ENCODE measurements at places on chromosomes 7 and 10.

DNA sequence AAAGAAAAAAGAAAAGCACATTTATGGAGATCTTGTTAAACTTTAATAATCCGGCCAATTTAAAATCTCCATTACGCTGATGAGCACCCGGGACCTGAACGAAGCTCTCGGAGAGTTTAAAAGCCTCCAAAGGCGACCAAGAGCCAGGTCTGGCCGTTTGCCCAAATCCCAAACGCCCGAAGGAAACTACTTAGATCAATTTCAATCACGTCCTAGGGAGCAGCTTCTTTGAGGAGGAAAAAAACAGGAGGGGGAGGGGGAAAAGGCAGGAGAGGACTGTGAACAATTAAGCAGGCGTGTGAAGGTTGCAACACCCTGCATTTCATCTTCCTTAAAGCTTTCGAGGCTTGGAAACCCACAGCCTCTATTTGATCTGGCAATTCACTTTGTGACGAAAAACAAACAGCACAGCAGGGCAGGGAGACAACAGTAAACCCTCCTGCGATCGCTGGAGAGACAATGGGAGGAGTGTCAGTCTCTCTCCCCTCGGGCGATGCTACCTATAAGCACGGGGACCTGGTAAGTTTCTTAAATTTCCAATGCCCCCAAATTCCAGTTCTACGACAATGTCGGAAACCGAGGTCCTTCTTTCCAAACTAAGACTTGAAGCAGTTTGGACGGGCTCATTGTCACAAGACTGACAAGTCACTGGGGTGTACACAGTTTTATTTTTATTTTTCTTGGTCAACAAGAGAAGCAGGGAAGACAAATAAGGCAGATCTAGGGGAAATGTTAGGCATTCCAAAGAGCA is 1.2 kb downstream of the KLF6 start:
- DNase-seq = peak; percentile 63

DNA sequence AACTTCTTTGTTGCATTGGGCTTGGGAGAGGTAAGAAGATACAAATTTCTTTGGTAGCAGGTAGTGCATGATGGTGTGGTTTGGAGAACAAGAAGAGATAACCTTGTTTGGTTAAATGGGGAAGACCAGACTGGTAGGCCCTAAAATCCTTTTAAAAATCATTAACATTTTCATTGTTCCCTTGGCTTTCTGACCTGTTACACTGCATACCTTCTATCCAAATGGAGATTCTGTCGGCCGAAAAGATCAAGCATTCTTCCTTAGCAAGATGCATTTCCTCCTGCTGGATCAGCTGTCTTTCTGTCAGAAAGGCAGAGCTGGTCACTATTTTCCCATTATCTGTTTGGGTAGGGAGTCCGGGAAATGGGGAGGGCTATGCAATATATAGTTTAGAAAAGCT is 33.7 kb downstream of the AGK start:
- DNase-seq = no peak

DNA sequence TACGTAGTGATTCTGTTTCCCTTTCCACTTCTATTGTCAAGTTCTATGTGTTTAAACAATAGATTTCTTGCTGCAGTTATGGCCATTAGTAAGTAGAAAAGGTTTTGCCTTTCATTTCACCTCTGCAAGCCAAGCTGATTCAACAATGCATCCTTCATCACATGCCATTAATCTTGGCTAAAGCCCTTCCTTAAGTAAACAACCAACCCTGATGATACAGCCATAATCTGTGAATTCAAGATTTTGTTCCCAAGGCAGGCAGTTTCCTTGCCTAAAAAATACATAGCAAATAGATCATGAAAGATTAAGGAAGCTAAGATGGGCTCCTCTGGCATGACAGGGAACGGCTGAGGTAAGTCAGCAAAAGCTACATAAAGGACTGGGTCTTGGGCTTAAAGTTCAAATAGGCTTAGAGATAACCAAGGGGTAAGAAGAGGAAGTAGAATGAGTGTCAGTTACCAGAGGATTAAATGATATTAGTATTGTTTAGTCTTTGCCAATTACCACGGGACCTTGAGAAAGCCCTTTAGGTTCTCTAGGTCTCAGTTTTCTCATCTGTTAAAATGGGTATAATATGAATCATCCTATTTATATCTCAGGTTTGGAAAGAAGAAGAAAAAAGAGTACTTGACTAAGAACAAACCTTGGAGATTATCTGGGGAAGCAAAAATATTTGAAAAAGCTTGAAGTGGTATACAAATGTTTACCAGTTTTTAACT is 35.9 kb upstream of the ANK3 start:
- DNase-seq = no peak

DNA sequence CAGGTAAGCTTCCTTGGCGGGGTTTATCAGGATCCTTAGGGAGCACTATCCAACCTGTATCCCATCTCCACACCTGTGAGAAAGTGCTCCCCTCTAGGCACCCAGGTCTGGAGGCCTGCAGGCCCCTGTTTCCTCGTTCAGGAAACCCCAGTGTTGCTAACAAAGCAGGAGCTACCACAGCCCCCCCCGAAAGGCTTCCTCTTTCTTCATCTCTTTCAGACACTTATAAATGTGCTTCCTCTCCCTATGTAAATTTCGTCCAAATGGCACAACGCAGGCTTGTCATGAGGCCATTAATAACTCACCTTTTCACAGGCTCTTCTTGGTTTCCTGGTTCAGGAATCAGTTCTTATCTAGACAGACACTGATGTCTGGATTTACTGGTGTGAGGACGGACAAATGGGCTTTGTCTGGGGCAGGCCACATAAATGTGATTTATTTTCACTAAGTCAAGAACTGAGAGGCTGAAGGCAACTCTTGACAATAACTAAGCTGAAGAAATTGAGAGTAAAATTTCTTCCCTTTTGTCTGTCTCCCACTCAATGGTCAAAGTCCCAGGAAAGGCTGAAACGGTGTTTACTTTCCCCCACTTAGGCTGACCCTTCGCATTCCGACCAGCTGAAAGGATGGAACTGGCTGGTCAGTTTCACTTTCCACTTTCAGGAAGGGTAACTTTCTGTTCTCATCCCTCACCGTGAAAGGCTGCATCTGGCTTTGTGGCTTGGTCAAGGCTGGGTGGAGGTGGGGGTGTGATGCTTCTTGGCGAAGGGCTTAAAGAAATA is 46.8 kb downstream of the PIK3AP1 start:
- DNase-seq = no peak

GRCh38 chr7:67716729-67717128 is 720.1 kb downstream of the TYW1 start:
- no peak for DNase-seq

- DNase-seq = no peak
Observed at GRCh38 chr10:63383141-63383540, 82.6 kb downstream of the JMJD1C start.

GRCh38 chr10:48983648-48984351 is 44.2 kb upstream of the LRRC18 start:
- DNase-seq = no peak

DNA sequence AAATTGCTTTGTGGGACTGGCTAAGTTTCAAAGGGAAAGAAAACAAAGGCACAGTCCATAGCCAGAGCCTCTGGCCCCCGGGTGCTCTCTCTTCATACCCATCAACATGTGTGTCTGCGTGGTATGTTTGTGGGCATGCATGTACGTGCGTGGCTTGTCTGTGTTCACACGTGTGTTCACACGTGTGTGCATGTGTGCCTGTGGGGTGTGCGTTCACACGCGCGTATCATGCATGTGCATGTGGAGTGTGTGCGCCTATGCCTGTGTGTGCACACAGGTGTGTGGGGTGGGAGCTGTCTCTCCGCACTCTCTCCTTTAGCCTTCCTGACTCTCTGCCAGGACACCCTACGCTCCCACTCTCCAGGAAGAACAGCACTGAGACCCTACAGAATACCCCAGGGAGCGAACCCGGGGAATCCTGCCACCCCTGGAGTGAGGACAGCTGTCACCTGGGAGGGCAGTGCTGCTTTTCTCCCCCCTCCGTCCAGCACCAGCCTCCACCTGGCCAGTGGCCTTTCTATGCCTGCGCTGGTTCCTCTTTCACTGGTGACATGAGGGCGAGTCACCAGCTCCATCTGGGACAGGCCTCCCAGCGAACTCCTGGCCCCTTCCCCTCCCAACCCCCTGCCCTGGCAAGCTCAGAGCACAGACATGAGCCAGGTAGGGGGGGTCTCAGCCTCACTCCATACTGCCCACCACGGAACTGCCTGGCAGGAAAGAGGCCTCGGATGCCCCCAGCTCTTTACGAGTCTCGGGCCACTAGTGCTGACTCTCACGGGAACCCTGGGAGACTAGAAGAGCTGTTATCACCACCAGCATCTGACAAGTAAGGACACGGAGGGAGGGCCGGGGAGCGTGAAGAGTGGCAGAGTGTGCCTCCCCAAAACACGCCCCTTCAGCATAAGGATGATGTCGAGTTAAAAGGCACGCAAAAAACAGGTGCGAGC is 16.5 kb downstream of the WDR86 start:
- no peak for DNase-seq

DNA sequence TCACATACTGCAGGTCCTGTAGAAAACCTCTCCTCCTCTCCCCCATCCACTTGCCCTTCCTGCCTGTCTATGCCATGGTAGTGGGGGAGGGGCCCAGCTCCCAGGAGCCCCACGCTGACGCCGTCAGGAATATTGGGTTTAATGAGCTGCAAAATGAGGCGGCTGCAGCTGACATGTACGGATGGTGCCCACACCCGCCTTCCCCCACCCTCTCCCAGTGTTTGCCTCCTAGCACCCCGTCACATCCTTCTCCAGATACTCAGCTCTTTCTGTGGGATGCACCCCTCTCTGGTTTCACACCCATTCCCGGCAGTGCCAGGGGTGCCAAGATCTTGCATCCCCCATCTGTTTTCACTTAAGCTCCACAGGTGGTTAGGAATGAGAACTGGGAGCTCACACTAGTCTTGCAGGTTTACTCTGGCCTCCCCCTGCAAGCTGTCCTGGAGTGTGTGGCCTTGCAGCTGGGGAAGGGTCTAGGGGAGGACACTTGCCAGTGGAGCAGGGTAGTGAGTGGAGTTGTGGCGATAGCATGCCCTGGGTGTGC is 26.1 kb downstream of the GBX1 start:
- no peak for DNase-seq

GRCh38 chr7:157794746-157795065 is 457.9 kb downstream of the DNAJB6 start:
- DNase-seq = no peak

DNA sequence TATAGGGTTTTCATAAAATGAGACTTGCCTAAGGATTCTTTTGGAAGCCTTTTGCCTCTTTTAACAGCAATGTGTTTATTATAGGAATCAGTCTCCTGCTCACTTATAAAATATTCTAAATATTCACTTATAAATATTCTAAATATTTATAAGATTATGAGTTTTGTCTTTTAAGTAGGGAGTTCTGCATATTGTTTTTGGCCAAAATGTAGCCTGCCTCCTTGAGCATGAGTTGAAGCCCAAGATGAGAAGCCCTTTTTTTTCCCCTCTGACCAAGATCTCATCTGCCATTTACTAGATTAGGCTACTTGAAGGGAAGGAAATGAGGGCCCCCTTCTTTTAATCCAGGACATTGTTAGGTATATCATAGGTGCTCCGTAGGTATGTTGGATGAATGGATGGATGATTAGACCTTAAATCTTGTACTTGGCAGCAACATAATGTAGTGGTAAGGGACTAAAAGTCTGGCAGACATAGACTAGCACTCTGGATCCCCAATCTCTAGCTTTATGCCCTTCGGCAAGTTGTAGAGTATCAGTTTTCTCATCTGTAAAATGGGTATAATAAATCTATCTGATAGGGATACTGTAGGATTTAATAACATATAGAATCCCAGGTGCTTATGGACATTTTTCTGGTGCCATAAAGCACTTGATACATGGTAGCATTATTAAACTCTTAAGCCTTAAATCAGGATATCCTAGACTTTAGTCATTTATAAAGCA is 59.1 kb downstream of the ARID5B start:
- no peak for DNase-seq

- DNase-seq = no peak
Observed at GRCh38 chr7:102967798-102968197, 55.0 kb downstream of the LRRC17 start.

DNA sequence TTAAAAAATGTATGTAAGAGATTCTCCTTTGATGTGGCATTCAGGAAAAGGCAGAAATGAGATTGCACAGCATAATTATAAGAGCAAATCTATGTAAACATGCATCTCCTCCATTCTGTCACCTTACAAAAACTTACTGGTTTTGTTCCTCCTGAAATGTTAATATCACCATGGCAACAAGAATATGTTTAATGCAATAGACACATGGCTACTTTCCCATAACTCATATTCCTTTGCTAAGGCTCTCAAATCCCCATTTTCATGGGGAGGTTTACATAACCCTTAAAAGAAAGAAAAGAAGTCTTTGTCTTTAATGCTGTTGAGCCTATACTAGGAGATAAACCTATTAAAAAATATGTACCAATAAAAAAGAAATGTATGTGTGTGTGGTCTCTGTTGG is 136.2 kb downstream of the ANK3 start:
- DNase-seq = no peak

DNA sequence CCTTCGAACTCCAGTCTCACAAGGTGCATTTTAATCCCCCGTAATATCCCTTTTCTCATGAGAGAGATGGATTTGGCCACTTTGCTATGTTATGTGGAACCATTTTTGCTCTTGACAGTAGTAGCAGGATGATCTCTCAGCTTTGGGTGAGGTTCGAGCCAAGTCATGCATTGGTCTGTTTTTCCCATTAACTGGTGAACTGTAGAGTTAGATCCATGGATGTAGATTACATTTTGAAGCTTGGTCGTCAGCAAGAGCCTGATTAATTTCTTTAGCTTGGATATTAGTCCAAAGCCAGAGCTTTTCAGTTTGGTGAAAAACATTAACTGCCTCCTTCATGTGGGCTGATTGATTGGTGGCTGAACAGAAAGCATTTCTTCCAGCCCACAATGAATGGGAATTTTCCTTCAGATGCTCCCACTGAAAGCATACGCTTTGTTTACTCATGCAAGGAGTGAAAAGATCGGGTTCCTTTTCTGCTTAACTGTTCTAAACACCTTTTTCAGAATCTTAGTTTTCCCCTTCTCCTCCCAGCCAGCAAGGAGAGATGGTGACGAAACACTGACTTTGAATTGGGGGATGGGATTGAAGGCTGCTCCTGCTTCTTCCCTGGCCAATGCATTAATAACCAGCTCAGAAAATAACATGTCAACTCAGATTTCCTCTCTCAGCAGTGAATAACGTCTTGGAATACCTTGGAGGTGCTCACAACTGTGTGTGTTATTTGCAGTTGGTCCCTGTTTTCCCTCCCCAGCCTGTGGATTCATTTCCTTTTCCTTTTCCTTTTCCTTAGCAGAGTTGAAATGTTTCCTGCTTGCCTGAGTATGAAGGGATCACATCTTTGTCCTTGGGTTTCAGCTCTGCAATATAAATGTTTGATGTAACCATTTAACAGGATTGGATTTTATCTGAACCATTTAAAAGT is 351.8 kb upstream of the FZD8 start:
- no peak for DNase-seq

GRCh38 chr10:97298223-97298571 is 5.8 kb upstream of the ARHGAP19 start:
- DNase-seq = no peak

DNA sequence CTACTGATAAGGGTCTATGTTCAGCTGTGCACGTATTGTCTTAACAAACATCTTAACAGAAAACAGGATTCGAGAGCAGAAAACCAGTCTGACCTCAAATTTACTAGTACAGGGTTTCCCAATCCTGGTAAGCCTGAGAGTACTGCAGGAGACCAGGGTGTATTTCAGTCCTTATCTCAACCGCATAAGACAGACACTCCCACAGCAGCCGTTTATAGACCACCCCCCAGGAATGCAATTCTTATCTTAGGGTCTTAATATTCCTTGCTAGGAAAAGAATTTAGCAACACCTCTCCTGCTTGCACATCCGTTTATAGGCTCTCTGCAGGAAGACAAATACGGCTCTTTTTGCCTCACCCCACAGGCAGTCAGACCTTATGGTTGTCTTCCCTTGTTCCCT is 277.3 kb downstream of the SDK1 start:
- DNase-seq = no peak

- DNase-seq = no peak
Observed at GRCh38 chr7:33845991-33846509, 59.3 kb upstream of the BMPER start.

All from T-helper 1 cell (primary cell).